ENCODE measurements at places on chromosomes 1 and 21. TPM values are rescaled to one million over a fixed set of nuclear protein-coding genes. Genes with fewer than 3 reads are reported as not detected.

GRCh38 chr1:9280015-9280860 is 12.5 kb upstream of the SPSB1 start:
- peak; percentile 44 for DNase-seq

DNA sequence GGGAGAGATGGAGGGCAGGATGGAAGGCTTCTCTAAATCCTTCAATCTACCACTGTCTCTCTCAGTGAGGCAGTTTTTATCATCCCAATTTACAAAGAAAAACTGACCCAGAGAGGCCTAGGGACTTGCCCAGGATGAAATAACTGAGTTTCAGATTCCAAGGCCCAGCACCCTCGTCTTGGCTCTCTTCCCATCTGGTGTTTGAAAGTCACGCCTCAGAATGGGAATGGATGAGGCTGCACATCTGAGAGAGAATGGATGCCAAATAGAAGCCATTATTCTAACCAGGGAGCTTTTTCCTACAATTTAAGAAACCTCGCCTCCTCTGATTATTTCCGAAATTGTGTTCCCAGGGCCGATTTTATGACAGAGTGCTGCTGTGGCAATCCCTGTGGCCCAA is 10.6 kb upstream of the KCNN3 start:
- no peak for DNase-seq

DNA sequence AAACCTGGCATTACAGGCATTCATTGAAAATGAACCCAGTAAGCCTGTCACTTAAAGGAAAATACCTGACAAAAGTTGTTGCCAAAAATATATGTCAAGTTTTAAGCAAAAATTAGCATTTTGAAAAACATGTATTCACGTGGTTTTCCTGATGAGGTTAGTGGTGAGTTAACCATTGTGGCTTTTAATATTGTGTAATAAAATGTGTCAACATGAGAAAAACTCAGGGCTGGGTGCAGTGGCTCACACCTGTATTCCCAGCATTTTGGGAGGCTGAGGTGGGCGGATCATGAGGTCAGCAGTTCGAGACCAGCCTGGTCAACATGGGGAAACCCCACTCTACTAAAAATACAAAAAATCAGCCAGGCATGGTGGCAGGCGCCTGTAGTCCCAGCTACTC is 731.4 kb downstream of the KCNT2 start:
- DNase-seq: no peak

DNA sequence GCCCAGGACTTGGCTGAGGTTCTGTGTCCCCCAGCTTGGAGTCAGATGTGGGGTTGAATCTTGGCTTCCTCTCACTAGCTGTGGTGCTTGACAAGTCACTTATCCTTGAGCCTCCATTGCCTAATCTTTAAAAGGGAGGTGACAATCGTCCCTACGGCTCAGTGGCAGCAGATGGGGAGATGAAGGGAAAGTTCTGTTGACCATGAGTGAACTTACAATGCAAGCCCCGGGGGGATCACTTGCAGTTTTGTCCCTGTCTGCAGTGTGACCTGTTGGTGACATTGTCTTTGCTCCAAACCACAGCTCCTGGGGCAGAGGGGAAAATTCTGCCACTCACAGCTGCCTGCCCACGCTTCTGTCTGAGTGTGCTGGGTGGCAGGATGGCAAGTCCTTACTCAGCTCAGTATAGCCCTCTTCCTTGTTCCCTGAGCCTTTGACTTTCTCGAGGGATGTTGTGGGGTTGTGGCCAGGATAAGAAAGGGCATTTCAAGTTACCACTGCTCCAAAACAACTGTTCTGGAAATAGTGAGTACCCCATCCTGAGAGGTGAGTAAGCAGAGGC is 1.7 kb downstream of the PCSK9 start:
- DNase-seq: no peak

DNA sequence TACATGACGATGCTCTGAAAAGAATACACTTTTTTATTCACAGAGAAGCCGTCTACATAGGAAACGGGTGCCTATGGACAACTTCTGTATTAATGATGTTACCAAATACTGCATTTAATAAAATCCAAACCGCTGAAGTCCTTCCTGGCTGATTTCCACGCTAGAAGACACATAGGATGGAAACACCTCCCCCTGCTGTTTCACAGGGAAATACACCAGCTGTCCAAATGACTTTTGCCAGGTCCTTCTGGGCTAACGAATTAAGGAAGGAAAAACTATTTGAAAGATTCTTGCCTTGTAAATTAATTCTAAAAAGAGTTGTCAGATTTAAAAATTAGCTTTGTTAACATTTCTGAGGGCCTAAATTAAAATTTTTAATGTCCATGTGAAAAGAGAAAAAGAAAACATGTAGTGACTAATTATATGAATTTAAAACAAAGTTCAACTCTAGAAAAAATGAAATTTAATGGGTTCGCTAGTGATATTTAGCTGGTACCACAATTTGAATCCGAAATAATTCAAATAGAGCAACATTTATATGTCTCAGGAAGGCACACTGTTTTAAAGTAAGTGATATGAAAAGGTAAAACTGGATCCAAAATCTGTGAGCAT is 146.0 kb downstream of the RERE start:
- peak; percentile 60 for DNase-seq

DNA sequence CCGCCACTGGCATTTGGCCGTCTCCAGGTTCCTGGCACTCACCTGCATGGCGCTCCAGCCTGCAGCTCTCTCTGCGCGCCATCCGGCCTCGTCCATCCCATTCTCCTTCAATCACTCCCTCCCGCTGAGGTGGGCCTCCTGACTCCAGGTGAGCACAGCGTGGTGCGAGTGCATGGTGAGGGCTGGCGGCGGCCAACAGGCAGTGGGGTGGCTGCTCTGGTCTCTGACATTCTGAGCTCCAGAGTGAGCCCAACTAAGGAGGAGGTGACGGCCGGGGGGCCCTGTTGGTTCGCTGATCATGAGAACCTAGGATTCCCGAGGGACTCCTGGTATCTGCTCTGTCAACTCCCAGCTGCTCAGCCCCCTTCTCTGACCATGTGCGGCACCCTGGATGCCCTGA is 130.4 kb downstream of the AJAP1 start:
- no peak for DNase-seq

GRCh38 chr1:158249646-158250045 is 4.6 kb upstream of the CD1A start:
- no peak for DNase-seq

DNA sequence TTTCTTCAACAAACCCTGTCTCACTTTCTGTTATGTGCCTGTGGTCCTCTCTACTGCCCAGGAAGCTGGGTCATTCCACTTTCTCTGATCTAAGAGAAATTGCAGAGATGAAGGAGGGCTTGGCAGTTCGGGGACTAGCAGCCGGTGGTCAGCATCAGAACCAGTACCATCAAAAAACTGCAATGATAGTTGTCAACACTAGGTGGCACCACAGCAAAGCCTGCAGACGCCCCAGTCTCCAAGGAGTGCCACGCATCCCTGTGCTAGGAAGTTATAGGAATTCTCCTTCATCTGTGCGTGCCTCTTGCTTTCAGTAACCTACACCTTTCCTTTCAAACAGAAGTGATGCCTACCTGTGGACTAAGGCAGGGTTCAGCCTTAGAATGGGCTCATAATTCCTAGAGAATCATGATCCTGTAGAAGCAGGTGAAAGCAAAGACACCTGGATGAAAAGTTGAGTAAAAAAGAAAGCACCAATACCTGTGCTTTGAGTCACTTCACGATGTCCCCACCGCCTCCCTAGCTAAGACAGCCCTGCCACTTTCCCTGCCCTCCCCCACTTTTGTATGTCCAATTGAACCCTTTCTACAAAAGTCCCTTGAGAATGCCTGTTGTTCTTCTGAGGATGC is 129.2 kb downstream of the ADAMTS1 start:
- DNase-seq: no peak

GRCh38 chr1:67970088-67970487 is 80.3 kb downstream of the DIRAS3 start:
- no peak for DNase-seq

DNA sequence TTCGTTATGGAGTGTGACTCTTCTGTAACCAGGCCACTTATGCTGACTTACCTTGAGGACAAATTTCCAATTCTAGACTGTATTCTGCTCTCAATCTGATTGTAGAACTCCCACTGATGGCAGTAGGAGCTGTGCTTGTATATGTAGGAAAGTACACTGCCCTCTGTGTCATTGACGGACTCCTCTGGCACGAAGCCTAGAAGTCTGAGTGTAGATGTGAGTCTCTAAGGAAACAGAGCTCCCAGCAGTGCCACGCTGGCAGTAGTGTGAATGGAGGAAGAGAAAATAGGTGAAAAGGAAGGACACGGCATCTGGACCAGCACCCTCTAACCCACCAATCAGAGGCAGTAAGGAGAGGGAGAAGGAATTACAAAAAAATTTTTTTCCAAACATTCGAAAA is 130.4 kb upstream of the ADGRL2 start:
- peak; percentile 13 for DNase-seq

DNA sequence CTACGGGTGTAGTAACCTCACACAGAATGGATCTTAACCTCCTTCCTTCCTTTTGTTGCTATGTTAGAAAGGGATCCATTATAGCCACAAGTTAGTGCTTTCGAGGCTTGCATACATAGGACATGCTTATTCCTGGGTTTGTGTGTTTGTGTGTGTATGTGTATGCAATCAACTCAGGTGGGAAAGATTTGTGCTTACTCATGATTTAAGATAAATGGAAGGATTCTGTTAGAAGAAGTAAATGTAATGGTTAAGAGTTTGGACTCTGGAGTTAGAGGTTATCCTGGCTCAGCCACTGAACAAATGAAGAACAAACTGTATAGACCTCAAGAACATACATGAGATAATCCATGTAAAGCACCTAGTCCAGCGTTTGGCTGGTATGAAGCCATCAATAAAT is 28.8 kb downstream of the BTG3 start:
- DNase-seq: no peak

DNA sequence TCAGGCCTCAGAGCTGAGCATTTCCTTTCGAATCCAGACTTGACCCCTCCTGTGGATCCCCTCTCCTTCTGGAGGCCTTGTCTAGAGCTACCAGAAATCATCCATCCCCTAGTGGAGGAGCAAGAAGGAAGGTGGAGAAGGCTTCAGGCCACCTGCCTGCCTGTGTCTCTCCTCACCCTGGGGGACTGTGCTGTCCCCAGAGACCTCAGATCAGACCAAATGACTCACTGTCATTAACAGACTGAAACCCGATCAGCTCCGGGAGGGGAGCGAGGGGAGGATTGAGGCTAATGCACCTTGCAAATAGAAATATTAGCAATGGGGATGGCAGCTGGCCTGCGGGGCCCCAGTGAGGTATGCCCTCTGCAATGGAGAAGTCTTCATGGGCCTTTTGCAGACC is 2.1 kb downstream of the MYBPH start:
- no peak for DNase-seq

GRCh38 chr1:182061594-182061993 is at the start of gene ZNF648:
Gene ZNF648 (minus strand): TSS chr1:182061712. CDS start chr1:182058010, 3,702 bp downstream.
- no peak for DNase-seq

GRCh38 chr1:39490596-39491145 is 765 bp upstream of the BMP8A start:
- DNase-seq: no peak

- DNase-seq: no peak
Observed at GRCh38 chr21:20220586-20220985, 777.6 kb upstream of the NCAM2 start.

GRCh38 chr21:21018821-21019220 is 20.6 kb downstream of the NCAM2 start:
- no peak for DNase-seq

GRCh38 chr1:207034998-207035397 is 2.4 kb upstream of the C1orf116 start:
- DNase-seq: no peak

GRCh38 chr1:229717786-229718576 is 91.9 kb downstream of the URB2 start:
- DNase-seq: no peak

- DNase-seq: no peak
Observed at GRCh38 chr1:158272681-158273080, 17.0 kb upstream of the CD1C start.

GRCh38 chr1:114206392-114206791 is 52.7 kb upstream of the SYT6 start:
- no peak for DNase-seq

DNA sequence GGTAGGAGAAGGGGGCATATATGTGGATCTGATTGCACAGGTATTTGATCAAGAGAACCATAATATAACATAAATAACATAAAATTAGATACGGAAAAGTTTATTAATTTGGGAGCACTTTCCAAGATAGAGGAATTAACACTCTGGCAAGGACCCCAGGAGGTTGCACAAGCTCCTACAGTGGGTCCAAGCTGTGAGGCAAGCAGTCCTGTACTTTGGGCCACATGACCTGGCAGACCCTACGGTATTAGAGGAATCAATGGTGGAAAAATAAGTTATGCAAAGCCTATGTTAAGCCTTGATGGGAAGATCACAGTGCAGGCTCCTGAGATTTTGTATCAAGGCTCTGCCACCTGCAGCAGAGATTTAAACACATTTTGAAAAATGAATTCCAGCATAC is 220.1 kb downstream of the COL24A1 start:
- DNase-seq: no peak

DNA sequence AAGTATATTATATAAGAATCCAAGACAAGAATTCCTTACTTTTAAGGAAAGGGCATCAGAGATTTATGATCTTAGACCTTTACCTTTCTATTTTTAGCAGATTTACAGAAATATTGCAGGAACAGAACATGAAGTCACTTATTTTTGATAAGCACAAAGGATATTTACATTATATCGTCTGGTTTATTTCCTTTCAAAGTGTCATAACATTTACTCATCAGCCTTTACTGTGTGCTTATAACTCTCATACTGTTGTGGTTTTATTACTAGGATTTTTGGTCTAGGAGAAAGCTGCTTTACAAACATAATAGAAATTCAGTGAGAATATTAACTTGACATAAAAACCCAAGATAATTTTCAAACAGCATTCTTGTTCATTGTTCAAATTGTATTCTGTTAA is 47.6 kb downstream of the APP start:
- no peak for DNase-seq

- no peak for DNase-seq
Observed at GRCh38 chr1:205337481-205337880, 15.9 kb upstream of the NUAK2 start.

GRCh38 chr1:83639785-83640184 is 359.1 kb downstream of the TTLL7 start:
- DNase-seq: no peak

GRCh38 chr1:2856066-2856390 is 54.5 kb upstream of the TTC34 start:
- DNase-seq: no peak

GRCh38 chr1:166064313-166064926 is 102.4 kb downstream of the FAM78B start:
- DNase-seq: peak; percentile 24

GRCh38 chr1:150127868-150128267 is 21.8 kb upstream of the PLEKHO1 start:
- no peak for DNase-seq

- no peak for DNase-seq
Observed at GRCh38 chr1:167016100-167016750, 27.1 kb downstream of the MAEL start.

- DNase-seq: no peak
Observed at GRCh38 chr1:46749921-46750404, 31.0 kb upstream of the EFCAB14 start.

NUP133 gene
- total RNA-seq: 36.1 TPM

S100A9 gene
- 1,024 TPM for total RNA-seq

FCRL6 gene
- total RNA-seq: 0.49 TPM

IRF6 gene
- total RNA-seq: 77.9 TPM

CAPN9 gene
- total RNA-seq: 0.49 TPM

RNU1-4 gene
- total RNA-seq: 34,682 TPM

ATP6V1G3 gene
- not detected for total RNA-seq

EFNA4 gene
- total RNA-seq: 9.0 TPM

LCE2C gene
- total RNA-seq: 3.4 TPM

EDARADD gene
- 3.0 TPM for total RNA-seq

ELAVL4 gene
- 0.10 TPM for total RNA-seq

CLDN19 gene
- total RNA-seq: 2.7 TPM

Data from skin of body (tissue), 3 donors.